Activated T-cell treated with anti-CD3 and anti-CD28 coated beads for 48 hours (primary cell): ENCODE measurements at places on chromosomes 13 and 19.

GRCh38 chr19:28633319-28634018 is 579.5 kb downstream of the UQCRFS1 start:
- peak; percentile 36 for DNase-seq

DNA sequence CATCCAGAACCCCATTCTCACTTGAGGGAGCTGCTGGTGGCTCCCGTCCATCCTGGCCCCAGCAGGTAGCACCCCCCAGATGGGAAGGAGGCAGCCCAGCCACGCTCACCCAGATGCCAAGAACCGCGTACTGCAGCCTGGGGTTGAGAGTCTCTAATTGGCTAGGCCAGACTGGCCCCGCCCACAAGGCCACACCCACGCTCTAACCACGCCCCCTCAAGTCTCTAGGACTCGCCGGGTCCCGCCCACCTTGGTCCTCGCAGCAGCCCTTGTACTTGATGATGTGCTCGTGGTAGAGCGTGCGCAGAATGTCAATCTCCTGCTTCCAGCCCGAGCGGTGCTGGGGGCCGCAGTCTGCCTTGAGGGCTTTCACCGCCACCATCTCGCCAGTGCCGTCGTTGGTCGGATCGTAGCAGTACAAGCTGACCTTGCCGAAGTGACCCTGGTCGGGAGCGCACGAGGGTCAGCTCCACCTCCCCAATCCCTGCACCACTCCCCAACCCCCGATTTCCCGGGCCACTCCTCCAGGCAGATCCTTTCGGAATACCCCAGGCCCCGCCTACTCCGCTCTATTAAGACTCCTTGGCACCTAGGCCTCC is 14.5 kb upstream of the ICAM3 start:
- DNase-seq: peak; percentile 63

DNA sequence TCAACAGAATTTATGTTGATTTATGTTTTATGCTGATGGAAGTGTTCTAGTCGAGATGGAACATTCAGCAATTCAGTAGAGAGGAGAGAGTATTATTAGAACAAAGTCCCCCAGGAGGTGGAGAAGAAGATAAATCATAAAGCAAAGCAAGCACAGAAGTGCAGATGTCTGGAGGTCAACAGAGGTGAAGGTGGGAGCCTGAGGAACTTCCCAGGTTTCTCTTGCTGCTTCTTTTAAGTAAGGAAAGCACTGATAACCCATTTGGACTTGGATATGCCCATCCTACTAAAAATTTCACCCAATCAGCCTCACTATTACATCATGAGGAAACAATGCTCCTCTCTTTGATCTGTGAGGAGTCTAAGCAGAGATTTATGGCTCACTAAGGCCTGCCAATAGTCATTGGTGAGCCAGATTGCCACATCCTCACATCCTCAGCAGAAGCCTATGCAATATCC is 98.8 kb downstream of the EPSTI1 start:
- DNase-seq: no peak

- DNase-seq: no peak
Measured at GRCh38 chr19:17352608-17353280, 15.4 kb downstream of the GTPBP3 start.

DNA sequence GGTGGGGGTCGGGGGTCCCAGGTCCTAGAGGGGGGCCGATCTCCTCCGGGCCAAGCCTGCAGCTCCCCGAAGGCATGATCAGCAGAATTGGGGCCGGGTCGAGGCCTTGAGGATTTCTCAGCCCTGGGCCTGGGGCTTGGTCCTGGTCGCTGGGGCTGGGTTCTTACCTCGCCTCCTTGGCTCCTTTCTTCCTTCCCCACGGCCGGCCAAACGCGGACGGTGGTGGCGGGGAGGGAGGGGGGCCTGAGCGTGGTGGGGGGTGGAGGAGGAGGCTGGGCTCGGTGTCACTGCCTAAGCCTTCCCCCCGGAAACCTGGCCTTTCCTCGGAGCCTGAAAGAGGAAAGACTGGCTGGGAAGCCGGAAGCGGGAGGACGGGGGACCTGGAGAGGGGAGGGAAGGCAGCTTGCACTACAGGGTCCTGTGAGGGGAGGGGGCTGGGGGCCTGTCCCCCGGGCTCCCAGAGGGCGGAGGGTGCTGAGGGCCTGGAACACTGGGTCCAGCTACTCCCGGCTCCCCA is at the start of gene ZNF579:
Gene ZNF579 (minus strand): TSS at position 221 of the 517 bp plus-strand sequence. CDS start 1,209 bp downstream, outside the sequence.
- peak; percentile 79 for DNase-seq

DNA sequence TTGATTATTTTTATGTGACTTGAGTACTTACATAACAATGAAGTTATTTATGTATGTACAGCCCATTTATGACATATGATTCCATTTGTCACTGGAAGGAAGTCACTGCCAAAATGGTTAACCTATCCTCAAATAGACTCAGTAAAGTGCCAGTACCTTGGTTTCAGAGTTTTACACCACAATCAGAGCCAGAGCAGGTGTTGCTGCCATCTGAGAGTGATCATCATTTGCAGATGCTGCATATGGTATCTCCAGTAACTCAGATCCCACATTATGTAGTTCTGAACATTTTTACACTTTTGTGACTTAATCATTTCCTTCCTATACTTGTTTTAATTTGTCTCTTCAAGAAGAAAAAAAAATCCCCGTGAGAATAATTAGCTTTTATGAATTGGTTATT is 313.3 kb downstream of the HS6ST3 start:
- DNase-seq: no peak

DNA sequence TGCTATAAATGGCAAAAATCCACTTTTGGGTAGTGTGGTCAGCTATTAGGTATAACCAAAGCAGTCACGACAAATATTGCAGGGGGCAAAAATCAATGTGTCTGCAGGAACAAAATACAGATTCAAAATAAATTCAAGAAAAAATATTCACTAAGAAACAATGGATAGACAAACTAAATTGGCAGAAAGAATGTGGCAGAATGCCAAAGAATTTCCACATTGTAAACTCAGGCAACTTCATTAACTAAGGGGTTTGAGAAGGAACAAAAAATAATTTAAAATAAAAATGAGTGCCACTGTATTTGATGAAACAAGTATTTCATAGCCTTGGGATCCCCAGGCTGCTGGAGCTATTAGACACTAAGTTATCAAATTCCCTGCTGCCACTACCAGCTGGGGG is 193.1 kb downstream of the VWA8 start:
- DNase-seq: no peak

DNA sequence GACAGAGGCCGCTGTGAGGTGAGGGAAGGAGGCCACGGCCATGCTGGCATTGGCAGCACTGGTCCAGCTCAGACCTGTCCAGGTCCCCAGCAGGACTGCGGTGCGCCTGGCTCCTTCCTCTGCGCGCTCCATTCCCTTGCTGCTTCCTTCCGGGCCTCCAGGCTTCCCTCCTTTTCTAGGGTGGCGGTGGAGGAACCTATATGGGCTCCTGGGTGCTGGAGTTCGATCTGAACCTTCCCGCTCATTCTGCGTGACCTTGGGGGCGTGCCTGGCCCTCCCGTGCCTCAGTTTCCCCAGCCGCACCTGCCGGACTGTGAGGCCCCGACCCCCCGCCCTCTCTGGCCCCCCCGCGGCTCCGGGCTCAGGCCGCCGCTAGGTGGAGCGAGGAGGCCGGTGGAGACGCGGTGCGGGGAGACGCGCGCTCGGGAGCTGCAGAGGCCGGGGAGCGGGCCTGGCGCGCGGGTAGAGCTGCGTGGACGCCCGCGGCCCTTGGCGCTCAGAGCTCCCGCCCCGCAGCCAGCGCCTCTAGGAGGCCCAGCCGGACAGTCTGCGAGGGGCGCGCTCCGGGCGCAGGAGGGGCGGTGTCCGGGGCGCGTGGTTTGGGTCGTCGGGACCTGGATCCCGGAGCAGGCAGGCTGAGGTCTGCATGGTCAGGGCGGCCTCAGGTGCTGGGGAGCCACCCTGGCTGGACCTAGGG is 29.9 kb downstream of the EFNA2 start:
- peak; percentile 31 for DNase-seq

GRCh38 chr13:55727683-55728082 is 1413.0 kb upstream of the PRR20A start:
- DNase-seq: no peak

DNA sequence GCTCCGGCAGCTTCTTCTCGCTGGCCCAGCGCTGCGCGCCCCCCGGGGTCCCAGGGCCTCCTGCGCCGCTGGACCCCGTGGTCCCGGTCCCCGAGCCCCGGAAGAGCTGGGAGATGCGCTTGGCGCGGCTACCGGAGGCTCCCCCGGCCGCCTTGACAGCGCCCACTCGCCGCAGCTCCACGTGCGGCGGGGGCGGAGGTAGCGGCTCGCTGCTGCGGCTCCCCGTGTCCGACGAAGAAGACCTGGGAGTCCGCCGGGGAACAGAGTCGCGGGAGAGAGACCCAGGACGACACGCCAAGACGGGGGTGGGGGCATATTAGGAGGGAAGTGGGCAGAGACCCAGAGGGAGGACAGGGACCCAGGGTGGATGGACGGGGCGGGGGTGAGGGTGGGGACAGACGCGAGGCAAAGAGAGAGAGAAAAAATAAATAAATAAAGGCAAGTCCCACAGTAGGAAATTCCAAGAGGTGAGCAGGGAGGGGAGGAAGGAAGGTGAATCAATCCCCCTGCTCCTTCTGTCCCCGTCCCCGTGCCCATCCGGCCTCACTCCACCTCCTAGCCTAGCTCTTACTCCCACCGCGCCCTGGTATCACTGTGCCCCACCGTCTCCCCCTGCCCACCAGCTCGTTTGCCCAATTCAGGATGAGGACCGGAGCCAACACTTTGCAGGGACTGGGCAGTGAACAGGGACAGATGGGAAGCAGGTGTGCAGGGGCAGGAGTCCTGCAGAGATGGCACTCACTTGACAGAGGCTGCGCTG is 826 bp downstream of the RASIP1 start:
- DNase-seq: no peak

DNA sequence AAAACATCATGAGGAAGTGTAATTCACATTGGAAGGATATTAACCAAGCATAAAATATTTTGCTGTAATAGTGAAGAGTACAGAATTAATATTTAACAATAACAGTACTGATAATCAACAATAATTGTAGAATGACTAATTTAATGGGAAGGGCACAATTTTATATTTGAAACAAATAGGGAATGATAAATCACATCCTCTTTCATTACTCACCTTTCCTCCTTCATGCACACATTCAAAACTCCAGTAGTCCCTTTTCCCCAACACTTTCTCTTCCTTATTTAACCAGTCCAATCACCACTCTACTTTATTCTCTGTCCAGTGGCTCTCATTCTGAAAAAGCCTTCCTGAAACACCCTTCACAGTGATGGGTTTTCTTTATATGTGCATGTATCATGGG is 110.8 kb upstream of the POSTN start:
- DNase-seq: no peak

GRCh38 chr19:7247155-7247554 is 47.1 kb downstream of the INSR start:
- DNase-seq: no peak

DNA sequence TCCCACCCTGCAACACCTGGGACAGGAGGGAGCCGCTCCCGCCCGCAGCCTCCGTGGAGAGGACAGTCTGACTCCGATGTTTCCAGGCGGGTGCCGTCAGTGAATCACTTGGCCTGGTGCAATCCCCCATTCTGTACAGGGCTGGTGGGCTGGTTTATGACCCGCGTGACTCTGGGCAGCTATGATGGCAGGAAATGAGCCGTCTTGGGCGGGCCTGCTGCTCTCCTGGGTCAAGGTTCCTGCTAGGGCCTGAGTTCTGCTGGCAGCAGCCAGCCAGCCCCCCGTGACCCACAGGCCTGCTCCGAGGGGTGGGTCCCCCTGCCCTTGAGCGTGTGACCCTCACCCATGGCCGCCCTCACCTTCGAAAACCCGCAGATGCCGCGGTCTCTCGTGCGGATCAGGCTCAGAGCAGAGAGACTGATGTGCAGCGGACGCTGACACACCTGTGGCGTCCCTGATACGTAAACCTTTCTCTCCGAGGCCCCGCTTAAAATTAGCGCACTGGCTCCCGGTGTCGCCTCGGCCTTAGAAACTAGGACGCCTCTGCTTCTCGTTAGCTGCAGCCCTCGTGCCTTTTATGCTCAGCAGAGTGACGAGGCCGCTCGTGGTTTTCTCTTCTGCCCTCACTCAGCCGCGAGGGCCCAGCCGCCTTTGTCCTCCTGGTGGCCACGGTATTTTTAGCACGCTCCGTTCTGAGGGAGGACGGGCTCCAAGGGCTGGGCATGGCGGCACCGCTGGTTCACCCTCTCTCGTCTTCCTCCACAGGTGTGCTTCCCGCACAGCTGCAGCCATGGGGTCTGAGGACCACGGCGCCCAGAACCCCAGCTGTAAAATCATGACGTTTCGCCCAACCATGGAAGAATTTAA is 63.4 kb downstream of the KDM4B start:
- no peak for DNase-seq

GRCh38 chr13:71079638-71080037 is 787.4 kb downstream of the DACH1 start:
- no peak for DNase-seq

GRCh38 chr19:55508120-55508519 is 19.9 kb downstream of the SSC5D start:
- DNase-seq: no peak

- DNase-seq: no peak
Measured at GRCh38 chr13:113080361-113080831, 25.2 kb upstream of the F7 start.

DNA sequence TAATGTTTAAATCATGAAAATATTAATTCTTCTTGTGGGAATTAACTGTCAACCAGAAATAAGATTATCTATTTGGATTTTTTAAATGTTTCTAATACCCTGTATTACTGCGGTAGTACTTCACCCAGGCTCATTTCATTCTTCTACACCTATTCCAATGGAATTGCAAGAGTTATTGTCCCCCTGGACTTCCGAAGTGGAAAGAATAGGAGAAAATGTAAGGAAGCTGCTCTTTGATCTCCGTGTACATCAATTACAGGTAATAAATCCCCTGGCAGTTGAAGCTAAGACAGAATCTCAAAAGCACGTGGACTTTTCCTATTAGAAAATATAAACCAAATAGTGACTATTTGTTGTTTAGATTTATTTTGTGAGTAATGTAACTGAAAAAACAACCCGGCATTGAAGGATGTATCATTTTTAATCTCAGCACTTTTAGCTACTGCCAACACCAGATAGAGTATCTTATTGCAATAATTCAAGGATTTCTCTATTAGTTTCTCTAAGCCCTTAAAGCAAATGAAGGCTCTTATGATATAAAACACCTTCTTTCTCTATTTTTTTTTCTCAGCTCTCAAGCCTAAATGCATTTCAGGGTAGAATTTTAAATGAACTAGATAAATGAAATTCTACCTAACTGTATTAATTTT is 77.3 kb downstream of the MZT1 start:
- no peak for DNase-seq

DNA sequence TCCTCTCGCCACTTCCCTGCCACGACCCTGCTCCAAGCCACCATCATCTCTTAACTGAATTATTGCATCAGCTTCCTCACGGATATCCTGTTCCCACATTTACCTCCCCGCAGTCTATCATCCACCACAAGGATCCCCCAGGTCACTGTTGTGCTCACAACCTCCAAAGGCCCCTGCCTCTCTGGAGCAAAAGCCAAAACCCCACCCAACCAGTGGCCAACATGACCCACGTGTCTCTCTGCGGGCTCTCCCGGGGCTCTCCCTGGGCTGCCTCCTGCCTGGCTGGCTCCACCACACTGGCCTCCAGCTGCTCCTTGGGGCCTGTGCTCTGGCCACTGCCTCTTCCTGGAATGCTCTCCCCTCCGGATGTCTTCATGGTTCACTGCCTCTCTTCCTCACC is 809.3 kb downstream of the UQCRFS1 start:
- no peak for DNase-seq

GRCh38 chr19:28327905-28328304 is 885.0 kb downstream of the UQCRFS1 start:
- DNase-seq: no peak

- no peak for DNase-seq
Measured at GRCh38 chr13:47216176-47216822, 319.4 kb upstream of the HTR2A start.

- DNase-seq: no peak
Measured at GRCh38 chr19:49415102-49415809, 8.0 kb downstream of the PTH2 start.

- peak; percentile 45 for DNase-seq
Measured at GRCh38 chr19:13207846-13208671, 57.8 kb downstream of the IER2 start.
